Dermis microvascular lymphatic vessel endothelial cell (primary cell): ENCODE measurements at places on chromosomes 7 and 10. TPM values are rescaled to one million over a fixed set of nuclear protein-coding genes. Genes with fewer than 3 reads are reported as not detected.

DNA sequence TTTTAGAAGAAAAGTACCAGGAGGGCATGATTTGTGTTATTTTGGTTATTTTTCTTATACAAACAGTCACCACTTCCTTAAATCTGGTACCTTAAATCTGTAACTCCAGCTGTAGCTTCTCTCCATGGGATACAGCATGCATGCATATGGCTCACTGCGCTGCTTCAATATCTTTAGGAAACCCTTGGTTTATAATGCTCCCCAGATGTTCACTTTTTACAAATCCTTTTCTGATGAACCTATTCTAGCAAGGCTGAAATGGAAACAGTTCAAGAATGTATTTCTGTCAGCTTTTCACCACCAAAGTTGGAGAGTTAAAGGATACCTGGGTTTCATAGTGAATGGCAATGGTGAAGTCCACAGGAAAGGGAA is 50.9 kb downstream of the LAMB4 start:
- DNase-seq = no peak

Gene TRPV5
- total RNA-seq = not detected in 2 replicates

- DNase-seq = no peak
Measured at GRCh38 chr7:1087952-1088920, at the start of gene GPER1. Gene GPER1 (plus strand): TSS chr7:1088113. CDS start chr7:1091729, 3,616 bp downstream.

DNA sequence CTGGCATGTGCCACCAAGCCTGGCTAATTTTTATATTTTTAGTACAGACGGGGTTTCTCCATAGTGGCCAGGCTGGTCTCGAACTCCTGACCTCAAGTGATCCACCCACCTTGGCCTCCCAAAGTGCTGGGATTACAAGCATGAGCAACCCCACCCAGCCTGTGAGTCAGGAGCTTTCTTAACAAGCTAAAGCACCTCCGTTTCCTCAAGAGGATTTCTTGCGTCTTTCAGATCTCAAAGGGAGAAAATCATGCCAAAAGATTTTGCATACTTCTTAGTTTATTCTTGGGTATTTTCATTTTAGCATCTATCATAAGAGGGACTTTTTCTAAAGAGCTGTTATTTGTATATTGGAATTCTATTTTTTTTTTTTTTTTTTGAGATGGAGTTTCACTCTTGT is 47.9 kb upstream of the FOXK1 start:
- no peak for DNase-seq

GRCh38 chr7:107037717-107038603 is 6.5 kb upstream of the PRKAR2B start:
- no peak for DNase-seq

DNA sequence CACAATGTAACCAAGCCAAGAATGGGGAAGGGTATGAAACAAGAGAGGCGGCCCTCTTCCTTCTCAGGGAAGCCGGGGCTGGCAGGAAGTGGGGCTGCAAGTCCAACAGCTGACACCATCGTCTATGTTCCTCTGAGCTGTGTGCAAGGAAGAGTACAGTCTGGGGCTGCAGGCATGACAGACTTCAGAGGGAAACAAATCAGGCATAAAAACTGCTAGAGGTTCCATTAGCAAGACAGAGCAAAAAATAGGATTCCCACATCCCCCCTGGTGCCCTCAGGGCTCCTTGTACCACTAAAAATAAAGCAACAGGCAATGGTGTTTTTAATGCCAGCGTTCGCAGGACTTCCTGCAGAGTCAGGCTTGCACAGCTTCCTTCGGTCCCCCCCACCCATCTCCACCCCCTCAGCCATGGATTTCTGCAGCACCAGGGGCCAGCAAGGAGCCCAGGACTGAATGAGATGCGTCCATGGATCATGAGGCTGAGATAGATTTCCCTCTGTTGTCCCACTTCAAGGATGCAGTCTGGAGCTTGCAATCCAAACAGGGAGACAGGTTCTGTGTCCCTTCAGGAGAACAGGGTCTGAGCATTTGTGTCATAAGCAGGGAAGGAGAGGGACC is 34.6 kb downstream of the KCNMA1 start:
- no peak for DNase-seq

Gene GCK
- 0.26 and 0.38 TPM in 2 replicates for total RNA-seq

- DNase-seq = no peak
Measured at GRCh38 chr10:129023082-129023481, 444.0 kb upstream of the MGMT start.

Gene CREB5
- 3.0 and 4.7 TPM in 2 replicates for total RNA-seq

Gene DPY19L1
- total RNA-seq = 53.1 and 53.9 TPM in 2 replicates

Gene AKR1C8
- not detected in 2 replicates for total RNA-seq

DNA sequence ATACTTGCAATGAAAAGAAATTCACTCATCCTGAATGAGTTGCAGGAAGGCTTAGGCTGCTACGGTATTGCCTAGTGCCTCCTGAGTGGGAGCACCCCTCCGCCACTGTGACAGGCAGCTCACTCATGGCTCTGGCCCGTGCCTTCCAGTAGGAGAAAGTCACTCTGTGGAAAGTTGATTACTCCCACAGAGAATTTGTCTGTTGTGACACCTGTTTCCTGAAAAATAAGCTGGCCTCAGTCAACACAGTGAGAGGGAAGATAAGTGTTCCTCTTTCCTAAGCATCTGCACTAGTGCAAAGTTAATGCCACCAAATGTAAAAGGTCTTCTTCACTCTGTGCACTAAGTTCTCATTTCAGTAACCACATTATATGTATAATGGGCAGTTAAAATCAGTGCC is 158.8 kb upstream of the INHBA start:
- DNase-seq = no peak

Gene SCART1
- 0.26 and 0.76 TPM in 2 replicates for total RNA-seq

Gene APBB1IP
- not detected in 2 replicates for total RNA-seq

- DNase-seq = peak; percentile 86
Measured at GRCh38 chr7:22110227-22110839, 164.6 kb upstream of the CDCA7L start.

Gene GTF2IRD1
- total RNA-seq = 4.1 and 6.8 TPM in 2 replicates

DNA sequence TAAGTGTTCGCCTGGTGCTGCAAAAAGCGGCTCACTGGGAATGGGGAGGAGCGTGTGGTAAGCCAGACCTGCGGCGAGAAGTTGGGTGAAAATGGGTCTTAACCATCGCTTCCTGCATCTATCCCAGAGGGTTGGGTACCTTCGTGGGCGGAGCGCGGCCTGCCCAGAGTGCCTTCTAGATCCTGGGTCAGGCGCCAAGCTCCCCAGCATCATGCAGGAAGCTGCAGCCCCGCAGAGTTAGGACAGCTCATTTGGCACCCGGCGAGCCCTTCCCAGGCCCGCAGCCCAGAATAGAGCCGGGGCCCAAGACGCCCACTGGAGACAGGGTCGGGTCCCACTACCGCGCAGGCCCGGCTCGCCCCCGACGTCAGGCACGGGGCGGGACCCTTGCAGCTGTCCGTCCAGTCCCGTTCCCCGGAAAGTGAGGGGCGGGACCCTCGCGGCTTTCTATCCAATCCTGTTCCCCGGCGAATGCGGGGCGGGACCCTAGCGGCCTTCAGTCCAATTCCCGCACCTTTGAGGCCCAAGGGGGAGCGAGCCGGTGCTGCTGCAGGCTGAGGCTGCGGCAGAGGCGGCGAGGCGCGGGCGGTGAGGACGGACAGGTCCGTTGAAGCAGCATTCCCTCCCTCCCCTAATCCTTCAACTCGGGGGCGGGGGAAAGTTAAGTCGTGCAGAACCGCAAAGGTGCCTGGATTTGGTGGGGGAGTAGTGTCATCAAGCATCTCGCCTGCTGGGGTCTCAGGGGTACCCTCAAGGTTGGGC is at the start of gene CROT:
CROT (plus strand) TSS at position 499 of the 762 bp plus-strand sequence. CDS start 3,405 bp downstream, outside the sequence.
- peak; percentile 95 for DNase-seq

- DNase-seq = no peak
Measured at GRCh38 chr10:50512743-50513416, 110.9 kb downstream of the SGMS1 start.

DNA sequence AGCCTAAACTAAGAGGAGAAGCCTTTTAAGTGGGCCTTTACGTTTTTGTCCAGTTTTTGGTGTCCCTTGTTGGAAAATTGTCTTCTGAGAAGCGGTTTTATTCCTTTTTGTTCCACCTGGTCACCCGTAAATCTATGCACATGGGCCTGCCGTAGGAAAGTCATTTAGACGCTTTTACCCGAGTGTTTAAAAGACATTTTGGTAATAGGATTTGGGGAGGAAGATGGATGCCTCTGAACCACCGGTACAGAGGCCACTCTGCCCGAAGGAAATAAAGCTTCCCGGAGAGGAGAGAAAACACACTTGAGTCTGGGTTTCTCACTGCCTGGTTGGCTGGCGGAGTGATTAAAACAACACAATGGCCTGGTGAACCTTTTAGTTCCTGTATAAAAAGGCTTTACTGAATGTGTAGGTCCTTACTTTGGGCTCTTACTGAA is 760 bp downstream of the THNSL1 start:
- no peak for DNase-seq

- DNase-seq = no peak
Measured at GRCh38 chr7:127589896-127590295, 1.7 kb downstream of the ARF5 start.

Gene ADRB1
- 7.2 and 19.1 TPM in 2 replicates for total RNA-seq

Gene HABP2
- 0.25 TPM in 1 of 2 replicates, not detected in the other for total RNA-seq

Gene ACBD7
- total RNA-seq = 0.89 and 3.1 TPM in 2 replicates

- DNase-seq = no peak
Measured at GRCh38 chr10:123878666-123879303, 12.8 kb downstream of the CPXM2 start.

Gene LRRC18
- total RNA-seq = not detected in 2 replicates

GRCh38 chr7:21587139-21587784 is 44.4 kb downstream of the DNAH11 start:
- no peak for DNase-seq

DNA sequence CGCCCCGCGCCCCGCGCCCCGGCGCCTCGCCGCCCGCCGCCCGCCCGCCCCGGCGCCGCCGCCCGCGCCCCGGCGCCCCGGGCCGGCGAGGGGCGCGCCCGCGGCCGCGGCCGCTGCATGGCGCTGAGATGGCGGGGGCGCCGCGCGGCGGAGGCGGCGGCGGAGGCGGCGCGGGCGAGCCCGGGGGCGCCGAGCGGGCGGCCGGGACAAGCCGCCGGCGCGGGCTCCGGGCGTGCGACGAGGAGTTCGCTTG is 174 bp downstream of the ADCY1 start:
- no peak for DNase-seq

GRCh38 chr7:16644157-16644556 is 1.4 kb downstream of the ANKMY2 start:
- no peak for DNase-seq

DNA sequence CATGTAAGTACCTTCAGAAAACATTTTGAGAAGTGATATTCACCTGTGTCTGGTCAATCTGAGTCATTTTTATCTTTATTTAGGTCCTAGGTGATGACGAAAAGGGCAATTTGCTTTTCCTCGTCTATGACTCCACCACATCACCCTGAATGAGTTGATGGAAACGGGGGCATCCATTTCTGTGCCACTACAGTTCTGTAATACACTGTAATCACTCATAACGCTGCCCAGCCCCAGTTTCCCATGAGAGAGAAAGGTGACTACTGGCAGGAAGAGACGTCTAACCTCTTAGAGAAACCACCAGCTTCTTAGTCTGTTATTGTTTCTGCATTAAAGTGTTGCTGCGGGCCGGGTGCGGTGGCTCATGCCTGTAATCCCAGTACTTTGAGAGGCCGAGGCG is 205.3 kb upstream of the MKLN1 start:
- DNase-seq = no peak

- no peak for DNase-seq
Measured at GRCh38 chr7:42183547-42183946, 53.5 kb downstream of the GLI3 start.

Gene CAMK1D
- 0.64 and 1.4 TPM in 2 replicates for total RNA-seq

DNA sequence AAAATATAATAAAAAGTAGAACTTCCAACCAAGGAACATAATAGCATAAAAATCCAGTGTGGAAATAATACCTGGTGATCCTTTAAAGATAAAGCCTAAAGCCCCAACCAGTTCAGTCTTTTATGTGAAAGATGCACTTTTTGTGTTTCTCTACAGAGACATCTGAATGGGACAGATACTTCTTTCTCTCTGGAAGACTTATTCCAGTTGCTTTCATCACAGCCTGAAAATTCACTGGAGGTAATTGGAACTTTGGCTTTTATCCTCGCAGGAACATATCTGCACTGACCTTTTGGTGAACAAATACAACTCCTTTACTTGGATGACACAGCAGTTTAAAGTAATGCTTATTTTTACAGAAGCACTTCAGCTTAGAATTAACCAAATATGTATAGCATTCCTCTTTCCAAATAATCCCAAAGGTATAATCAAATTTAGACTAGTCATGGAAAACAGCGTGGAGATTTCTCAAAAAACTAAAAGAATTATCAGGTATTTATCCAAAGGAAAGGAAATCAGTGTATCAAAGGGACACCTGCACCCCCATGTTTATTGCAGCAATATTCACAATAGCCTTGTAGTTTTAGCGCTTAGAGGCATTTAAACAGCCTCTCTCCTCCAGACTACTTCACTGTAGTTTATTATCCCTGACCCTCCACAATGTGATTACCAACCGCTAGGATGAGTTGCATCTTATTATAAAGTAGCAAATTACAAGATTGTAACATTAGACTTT is 16.8 kb downstream of the HNRNPA2B1 start:
- DNase-seq = no peak

Gene TNKS2
- 42.5 and 56.5 TPM in 2 replicates for total RNA-seq

Gene SPDYE2B
- total RNA-seq = not detected in 2 replicates

- no peak for DNase-seq
Measured at GRCh38 chr10:7538970-7539654, 127.7 kb downstream of the ITIH5 start.

Gene GIMAP6
- 169 and 251 TPM in 2 replicates for total RNA-seq

- DNase-seq = no peak
Measured at GRCh38 chr7:55497521-55497920, 74.8 kb downstream of the VOPP1 start.

Gene RPEL1
- 0.13 TPM in 2 replicates for total RNA-seq

DNA sequence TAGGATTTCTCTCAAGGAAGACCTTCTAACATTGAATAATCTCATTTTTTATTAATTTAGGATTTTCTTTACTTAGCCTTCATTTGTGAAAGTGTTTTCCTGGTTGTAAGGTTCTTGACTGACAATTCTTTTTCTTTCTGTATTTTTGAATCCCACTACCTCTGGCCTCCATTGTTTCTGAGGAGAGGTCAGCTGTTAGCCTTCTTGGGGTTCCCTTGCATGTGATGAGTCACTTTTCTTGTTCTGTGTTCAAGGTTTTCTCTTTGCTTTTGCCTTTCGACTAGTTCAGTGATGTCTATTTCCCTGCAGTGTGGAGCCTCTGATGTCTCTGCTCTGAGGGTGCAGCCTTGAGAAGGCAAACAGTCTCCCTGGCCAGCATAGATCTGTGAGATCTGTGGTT is 304.1 kb upstream of the ZNF32 start:
- no peak for DNase-seq
